ENCODE measurements at places on chromosomes 4 and X.

- no peak for DNase-seq
Measured at GRCh38 chr4:87377816-87378215, 13.2 kb downstream of the HSD17B11 start.

DNA sequence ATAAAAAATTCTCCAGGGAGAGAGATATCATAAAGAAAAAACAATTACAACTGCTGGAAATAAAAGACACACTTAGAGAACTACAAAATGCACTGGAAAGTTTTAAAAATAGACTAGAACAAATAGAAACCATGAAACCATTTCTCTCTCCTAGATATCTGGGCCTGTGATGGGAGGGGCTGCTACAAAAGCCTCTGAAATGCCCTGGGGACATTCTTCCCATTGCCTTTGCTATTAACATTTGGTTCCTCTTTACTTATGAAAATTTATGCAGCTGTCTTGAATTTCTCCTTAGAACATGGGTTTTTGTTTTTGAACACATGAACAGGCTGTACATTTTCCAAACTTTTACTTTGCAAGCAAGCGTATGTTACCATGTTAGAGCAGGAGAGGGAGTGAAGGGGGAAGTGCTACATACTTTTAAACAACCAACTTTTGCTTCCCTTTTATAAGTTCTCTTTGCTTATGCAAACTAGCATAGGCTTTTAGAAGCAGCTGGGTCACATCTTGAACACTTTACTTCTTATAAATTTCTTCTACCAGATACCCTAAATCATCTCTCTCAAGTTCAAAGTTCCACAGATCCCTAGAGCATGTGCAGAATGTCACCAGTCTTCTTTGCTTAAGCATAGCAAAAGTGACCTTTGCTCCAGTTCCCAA, 47.9 kb upstream of the PACRGL start:
- no peak for DNase-seq

DNA sequence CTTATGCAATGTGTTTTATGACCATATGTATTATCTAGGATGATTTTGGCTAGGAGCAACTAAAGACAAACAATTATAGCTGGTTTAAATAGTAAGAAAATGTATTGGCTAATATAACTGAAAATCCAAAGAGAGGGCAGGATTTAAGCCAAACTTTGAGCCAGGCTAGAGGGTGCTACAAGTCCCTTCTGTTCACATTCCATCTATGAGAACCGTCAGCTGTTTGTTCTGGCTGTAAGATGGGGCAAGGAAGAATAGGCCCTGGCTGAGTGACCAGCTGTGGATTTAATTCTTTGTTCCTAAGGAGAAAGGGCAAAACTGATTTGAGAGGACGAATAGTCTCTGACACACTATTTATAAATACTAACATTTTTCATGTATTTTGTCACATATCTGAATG, 79.2 kb upstream of the UGT8 start:
- DNase-seq = no peak

GRCh38 chr4:153576443-153576774, 107.7 kb upstream of the TLR2 start:
- DNase-seq = no peak

DNA sequence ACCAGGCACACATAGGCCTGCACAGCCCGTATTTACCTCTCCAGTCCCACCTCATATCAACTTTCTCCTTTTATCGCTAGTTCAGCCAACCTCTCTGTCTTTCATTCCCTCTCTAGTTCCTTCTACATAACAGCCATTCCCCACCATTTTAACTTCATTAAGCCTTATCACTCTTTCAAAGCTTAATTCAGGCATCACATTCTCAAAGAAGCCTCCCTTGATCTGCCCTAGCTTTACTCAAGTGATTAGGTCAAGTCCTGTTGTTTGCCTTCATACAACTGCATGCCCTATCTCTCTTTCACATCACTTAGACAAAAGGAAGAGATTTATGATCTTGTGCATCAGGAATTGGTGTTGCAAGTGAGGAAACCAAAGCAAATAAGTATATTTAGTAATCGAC, 74.2 kb downstream of the ALPK1 start:
- no peak for DNase-seq

DNA sequence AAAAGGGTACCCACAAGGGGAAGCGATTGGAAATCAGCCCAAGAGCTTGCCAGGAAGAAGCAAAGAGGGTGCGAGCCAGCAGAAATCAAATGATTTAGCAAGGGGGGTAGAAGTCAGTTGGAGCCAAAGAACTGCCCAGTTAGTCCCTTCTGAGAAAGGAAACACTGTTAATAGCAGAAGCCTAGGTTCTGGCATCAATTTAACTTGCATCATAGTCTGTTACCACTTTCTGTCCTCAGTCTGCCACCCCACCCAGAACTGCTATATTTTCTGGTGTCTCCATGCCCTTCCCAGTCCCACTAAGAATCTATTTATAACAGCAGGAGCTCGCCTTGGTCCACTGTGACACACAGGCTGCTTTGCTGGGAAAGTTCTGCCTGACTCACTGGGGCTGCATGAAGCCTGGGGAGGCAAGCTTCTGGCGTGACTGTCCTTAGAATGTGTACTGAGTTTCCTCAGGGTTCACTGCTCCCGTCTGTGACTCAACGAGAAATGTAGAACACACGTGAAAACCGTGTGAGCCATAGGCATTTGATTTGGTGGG, 157.8 kb upstream of the TTC29 start:
- DNase-seq = no peak

- DNase-seq = no peak
Measured at GRCh38 chr4:13261486-13262257, 222.5 kb downstream of the RAB28 start.

DNA sequence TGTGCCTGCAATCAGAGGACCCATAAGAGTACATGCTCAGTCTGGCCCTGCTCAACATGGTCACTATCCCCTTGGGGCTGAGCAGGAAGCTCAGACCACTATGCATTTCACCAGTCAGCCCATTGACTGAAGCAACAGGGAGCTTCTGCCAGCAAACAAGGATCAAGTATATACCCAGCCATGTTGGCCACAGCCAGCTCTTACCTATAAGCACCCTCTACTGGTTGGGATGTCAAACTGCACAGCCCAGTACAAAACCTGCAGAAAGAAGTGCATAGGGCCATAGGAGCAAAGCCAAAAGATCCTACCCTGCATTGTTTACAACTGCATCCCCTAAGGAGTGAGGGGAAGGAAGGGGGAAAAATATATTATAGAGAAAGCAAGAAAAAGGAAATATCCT, 214.4 kb upstream of the CPEB2 start:
- DNase-seq = no peak

GRCh38 chr4:21678711-21679110, 269.9 kb downstream of the KCNIP4 start:
- no peak for DNase-seq

DNA sequence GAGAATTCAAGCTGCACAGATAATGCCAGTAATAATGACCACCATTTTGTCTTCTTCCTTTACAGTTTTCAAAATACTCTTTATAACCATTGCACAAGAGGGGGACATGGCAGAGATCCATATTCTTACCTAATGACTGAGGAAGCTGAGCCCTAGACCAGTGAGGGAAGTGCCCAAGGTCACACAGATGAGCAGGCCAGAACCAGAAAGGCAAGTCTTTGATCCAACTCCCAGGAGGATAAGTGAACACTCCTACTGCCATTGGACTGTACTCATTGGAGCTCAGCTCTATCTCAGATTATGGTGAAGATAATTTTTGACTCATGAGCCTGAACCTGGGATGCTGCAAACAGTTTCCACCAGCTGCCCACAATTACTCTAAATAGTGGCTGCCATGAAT, 28.6 kb downstream of the AMER1 start:
- no peak for DNase-seq

GRCh38 chr4:40702800-40703151, 47.0 kb upstream of the NSUN7 start:
- no peak for DNase-seq

Data from stimulated activated CD4-positive, alpha-beta T cell treated with anti-CD3 and anti-CD28 coated beads, TNF-alpha, amount 100 ng/mL, for 1 hour (primary cell).